ENCODE measurements at places on chromosomes 3 and 15.

- DNase-seq: no peak
Measured at GRCh38 chr15:64634027-64634426, 141.4 kb downstream of the RBPMS2 start.

DNA sequence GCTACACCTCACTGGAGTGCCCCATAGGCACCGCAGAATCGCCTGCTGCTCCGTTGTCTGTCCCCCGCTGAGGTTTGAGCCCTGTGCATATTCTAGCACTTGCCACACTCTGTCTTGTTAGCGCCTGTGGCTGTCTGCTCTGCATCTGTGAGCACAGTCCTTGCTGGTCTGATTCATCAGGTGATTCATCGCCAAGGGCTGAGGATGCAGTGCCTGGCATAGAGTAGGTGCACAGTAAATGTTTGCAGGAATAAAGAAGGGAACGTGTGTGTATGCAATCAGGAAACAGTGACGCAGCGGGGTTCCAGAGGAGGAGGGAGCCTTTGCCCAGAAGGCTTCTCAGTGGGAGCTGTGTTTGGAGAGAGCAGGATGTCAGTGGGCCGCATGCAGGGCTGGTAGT, 124.0 kb upstream of the PLXNA1 start:
- DNase-seq: no peak

DNA sequence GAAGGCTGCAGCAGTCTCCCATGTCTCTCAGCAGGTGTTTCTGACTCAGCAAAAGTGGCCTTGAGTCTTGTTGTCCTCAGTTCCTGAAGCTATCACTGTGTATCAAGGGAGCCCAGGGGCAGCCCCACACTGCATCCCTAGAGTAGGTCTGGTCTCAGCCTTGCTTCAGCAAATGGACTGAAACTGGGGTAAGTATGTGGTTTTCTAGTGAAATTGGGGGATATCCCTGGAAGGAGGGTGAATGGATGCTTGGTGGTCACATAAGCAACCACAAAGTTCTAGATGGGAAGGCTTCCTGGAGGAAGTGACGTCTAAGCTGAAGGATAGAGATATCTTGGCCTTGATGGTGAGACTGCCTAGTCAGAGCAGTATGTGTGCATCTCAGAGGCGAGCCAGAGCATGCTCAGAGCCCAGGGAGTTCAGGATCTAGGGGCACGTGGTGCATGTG, 38.4 kb downstream of the TMEM158 start:
- no peak for DNase-seq

DNA sequence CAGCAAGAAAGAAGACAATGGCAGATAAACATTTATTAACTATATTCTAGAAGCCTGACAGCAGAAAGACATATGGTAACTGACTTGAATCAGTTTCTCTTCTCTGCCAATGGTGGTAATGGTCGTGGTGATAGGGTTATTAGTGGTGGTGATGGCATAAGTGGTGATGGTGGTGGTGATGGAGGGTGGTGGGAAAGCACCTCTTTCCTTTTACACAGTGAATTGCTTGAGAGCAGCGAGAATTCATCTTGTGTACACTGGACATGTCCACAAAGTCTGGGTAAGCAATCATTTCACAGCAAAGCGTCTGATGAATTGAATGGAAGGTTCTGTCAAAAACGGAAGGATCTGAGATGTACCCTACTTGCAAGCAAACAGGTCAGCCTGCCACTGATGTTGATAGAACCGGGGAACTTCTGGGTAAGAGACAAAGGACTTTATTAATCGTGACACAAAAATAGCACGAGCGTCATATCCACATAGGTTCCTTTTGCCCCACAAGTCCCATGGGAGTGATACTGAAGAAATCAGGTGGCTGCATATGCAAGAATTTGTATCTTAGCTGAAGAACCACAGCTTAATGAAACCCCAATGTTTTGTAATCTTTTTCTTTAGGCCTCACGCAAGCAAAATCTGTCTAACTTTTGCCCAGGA, 23.5 kb upstream of the TBC1D5 start:
- no peak for DNase-seq

GRCh38 chr3:115279939-115280338, 132.9 kb upstream of the ZBTB20 start:
- no peak for DNase-seq

- DNase-seq: no peak
Measured at GRCh38 chr15:67024998-67025368, 40.4 kb upstream of the SMAD3 start.

DNA sequence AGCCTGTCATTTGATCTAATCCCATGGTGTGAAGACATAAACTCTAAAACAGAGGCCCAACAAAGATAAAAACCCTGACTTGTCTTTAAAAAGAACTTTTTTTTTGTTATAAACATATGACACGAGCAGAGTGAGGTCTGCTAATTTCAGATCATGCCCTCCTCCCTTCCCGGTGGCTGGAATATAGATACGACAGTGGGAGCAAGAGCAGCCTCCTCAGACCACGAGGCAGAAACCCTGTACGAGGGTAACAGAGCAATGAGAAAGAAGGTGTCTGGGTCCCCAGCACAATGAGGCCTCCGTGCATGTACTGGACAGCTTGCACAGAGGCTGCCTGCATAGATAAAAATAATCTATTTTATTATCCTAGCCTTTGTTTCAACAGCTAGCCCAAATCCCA, 5.8 kb downstream of the TPRA1 start:
- no peak for DNase-seq

DNA sequence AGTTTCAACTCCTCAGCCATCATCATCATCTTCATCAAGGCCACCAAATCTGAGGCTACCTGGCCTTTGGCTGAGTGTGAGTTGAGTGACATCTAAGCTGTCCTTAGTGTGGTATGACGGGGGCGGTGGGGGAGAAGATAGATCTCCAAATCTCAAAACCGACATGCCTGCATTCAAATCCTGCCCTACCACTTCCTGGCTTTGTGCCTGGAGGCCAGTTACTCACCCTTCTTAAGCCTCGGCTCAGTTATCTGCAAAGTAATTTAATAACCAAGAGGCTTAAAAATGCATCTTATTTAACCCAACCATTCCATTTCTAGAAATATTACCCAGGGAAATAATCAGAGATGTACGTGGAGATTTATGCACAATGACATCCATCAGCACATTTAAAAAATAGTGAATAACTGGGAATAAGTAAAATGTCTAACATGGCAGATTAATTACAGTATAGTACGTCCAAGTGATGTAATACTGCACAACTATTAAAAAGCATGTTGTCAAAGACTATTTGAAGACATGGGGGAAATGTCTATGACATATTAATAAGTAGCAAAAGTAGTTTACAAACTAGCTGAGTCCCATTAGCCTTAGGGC, 167.4 kb downstream of the NTRK3 start:
- DNase-seq: no peak

DNA sequence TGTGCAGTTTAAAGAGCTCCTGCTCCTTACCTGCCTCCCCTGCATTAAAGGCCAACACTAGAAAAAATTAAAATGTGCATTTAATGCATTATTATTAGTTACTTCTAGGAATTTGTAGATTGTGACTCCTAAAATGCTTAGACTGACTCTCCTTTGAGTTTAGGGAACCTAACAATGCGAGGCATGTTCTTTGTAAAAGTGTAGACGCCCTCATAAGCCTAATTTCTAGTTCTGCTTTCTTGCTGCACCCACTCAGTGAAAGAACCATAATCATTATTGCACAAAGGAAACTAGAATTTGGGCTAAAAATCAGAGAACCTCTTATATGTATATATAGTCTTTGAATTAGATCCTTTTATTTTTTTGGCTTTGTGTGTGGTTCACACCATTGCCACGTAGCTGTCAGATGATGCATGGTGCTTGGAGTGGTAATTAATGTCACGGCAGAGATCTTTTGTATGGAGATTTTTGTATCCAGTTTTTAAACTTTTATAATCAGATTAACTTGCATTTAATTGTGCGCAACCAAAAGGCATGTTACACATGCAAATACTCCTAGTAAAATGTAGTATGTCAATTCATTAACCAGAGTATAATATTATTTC, 710 bp downstream of the ABHD10 start:
- DNase-seq: no peak

- no peak for DNase-seq
Measured at GRCh38 chr3:72763751-72764440, 84.3 kb downstream of the SHQ1 start.

GRCh38 chr15:55289746-55290527, at the start of gene RAB27A:
RAB27A (minus strand) TSS chr15:55289813; CDS start chr15:55234934, 54,879 bp downstream.
- peak; percentile 59 for DNase-seq

DNA sequence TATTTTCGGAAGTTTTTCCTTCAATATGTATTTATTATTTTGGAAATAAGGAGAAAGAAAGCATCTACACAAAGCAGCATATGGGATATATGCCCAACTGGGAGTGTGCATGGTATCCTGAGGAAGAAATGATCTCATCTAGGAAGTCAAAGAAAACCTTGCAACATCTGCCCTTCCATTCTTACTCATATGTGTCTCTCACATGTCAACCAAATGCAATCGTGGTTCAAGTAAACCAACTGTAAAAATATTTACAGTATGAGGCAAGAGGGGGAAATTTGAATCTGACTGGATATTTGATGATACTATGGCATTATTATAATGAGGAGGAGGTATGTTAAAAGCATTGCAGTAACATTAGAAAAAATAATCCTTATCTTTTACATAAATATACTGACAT, 3.2 kb upstream of the SCG3 start:
- no peak for DNase-seq

DNA sequence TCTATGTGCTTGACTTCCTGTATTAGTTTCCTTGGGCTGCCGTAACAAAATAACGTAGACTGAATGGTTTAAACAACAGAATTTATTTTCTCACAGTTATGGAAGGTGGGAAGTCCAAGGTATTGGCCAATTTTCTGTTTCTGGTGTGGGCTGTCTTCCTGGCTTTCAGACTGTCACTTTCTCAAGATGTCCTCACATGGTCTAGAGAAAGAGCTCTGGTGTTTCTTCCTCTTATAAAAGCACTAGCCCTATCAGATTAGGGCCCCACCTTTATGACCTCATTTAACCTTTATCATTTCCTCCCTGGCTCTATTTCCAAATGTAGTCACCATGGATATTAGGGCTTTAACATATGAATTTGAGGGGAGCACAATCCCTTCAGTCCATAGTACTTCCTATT, 54.6 kb downstream of the SPRED1 start:
- no peak for DNase-seq

DNA sequence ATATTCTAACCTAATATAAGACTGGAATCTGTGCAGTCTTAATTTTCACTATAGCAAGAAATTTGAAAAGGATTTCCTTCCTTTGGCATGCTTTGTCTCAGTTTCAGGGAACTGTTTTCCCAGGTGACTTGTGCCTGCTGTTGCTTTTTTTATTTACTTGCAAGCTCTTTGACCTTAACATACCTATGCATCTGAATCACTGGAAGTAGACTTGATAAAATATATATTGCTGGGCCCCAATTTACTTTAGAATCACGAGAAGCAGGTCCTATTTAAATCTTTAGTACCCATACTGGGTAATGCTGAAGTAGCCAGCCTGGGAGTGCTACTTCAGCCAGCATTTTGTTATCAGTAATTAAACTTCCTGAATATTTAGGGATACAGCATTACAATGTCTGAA, 257.9 kb upstream of the ALCAM start:
- DNase-seq: no peak

- no peak for DNase-seq
Measured at GRCh38 chr3:105731686-105732085, 137.1 kb downstream of the CBLB start.

- DNase-seq: no peak
Measured at GRCh38 chr3:127074900-127075360, 92.0 kb downstream of the PLXNA1 start.

- DNase-seq: no peak
Measured at GRCh38 chr3:23329471-23330105, 126.5 kb downstream of the UBE2E2 start.

- no peak for DNase-seq
Measured at GRCh38 chr3:111314898-111315297, 227.1 kb upstream of the CD96 start.

DNA sequence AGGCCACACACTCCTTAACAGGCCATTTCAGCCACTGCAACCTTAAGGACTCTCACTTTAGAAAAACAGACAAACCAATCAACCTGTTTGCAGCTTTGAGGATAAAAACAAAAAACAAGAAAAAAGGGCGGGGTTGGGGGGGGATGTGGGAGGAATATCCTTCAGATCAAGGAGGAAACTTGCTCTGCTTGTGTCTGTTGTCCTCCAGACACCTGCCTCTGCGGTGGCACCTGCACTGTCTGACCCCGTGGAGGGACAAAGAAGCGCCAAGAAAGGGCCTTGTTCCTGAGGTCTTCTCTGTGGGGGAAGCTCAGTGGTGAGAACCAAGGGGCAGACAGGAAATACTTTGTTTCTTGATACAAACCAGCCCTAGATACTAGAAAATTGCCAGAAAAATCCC, 70.5 kb downstream of the POLR2M start:
- DNase-seq: no peak

GRCh38 chr3:5162102-5162501, 25.4 kb upstream of the EDEM1 start:
- DNase-seq: no peak

- no peak for DNase-seq
Measured at GRCh38 chr3:123930445-123930844, 30.6 kb downstream of the CCDC14 start.

DNA sequence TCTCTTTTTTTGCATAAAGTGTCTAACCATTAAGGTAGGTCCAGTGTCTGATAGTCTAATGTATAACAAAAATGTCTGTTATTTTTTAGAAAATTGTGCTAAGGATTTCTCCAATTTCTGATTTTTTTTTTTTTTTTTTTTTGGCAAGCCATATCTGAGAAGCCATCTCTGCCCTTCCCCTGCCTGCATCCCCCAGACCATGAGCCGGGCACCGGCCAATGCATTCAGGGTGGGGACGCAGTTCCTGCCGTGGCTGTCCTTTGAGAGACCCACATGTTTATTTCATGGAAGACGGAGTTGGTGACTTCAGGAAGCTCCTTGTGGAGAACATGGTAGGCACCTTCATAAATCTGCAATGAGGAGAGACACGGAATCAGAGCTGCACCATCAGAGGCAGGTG, 19.2 kb downstream of the ABTB1 start:
- no peak for DNase-seq

GRCh38 chr15:42289166-42289565, 15.9 kb upstream of the TMEM87A start:
- DNase-seq: no peak

DNA sequence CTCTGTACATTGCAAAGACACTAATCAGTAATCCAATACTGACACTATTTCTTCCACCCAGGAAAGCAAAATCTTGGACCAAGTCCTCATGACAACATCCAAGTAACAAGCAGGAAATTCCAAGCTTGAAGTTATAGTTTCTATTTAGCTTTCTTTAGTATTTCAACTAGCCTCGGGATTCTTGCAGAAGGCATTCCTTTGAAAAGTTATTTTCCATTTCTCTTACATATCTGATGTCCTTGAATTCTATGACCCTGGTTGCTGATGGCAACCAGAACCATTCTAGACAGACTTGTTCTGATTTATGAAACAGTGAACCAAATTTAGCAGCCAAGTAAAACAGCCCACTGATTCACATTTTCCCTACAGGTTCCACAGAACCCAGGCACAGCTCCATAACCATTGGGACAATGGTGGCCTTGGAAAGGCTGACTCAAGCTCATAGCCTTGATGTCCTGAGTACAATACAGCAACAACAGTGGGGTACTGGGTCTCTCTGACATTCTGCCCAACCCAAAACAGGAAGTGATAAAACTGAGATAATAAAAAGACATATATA, 26.5 kb downstream of the P3H2 start:
- no peak for DNase-seq

Measured in stimulated activated CD8-positive, alpha-beta memory T cell treated with anti-CD3 and anti-CD28 coated beads, Interleukin-7, amount 100 ng/mL, for 1 hour (primary cell).